ENCODE measurements at places on chromosomes 2 and 18.

- no peak overlapping the region for H3K27ac ChIP-seq
- no peaks in the 10 kb centered on the region for H3K36me3 ChIP-seq
- DNase-seq, result no peak
- no peaks in the 10 kb centered on the region for H3K4me1 ChIP-seq
Observed at GRCh38 chr18:46748466-46748865, 8.4 kb downstream of the ST8SIA5 start.

DNA sequence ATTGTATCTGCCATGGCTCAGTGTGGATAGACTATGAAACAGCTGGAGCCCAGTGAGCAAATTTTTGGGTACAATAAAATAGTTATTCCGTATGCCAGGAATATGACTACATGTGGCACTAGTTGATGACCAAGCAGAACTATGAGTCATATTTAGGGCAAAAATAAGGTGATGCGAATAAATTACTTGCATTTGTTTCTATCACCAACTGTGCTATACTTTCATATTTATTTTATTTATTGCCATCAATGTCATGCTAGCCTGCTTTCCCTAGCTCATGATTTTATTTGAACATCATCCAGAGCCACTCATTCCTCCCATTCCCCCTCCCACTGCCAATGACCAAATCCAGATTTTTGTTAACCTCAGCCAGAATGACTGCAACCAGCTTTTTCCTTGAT lies 13.3 kb upstream of the FAP start:
- no peak overlapping the region for H3K27ac ChIP-seq
- no peak overlapping the region for H3K4me3 ChIP-seq
- H3K4me1 ChIP-seq, result peaks cover 10% of the 10 kb centered on the region
- DNase-seq, result no peak
- peaks cover 12% of the 10 kb centered on the region for H3K27me3 ChIP-seq
- no peaks in the 10 kb centered on the region for H3K36me3 ChIP-seq

DNA sequence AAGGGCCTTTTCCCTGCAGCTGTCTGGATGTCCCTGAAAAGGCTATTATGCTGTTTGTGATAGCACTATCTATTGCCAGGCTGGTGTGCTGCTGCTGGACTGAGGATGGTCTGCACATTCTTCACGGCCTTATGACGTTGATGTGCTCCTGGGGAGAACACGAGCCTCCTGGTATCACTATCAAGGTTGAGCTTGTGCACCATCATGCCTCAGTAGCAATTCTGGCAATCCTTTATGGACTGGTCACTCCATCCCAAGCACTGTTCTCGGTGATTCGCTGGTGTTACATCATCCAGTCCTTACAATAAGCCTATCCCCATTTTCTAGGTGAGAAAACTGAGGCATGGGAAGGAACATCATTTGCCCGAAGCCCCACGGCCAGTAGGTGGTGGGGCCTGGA lies 18.2 kb upstream of the CCBE1 start:
- H3K4me1 ChIP-seq, result no peaks in the 10 kb centered on the region
- no peaks in the 10 kb centered on the region for H3K27me3 ChIP-seq
- H3K36me3 ChIP-seq, result no peaks in the 10 kb centered on the region

GRCh38 chr2:8870441-8870840 lies 33.0 kb upstream of the KIDINS220 start:
- DNase-seq, result no peak
- H3K4me3 ChIP-seq, result no peak overlapping the region
- no peaks in the 10 kb centered on the region for H3K36me3 ChIP-seq
- peaks cover 3% of the 10 kb centered on the region for H3K27me3 ChIP-seq
- H3K4me1 ChIP-seq, result no peaks in the 10 kb centered on the region
- H3K27ac ChIP-seq, result no peak overlapping the region

GRCh38 chr18:3819961-3820360 lies 370.0 kb downstream of the TGIF1 start:
- no peak for DNase-seq
- no peak overlapping the region for H3K4me3 ChIP-seq

GRCh38 chr2:48065096-48065495 lies 158.8 kb upstream of the FBXO11 start:
- no peaks in the 10 kb centered on the region for H3K4me1 ChIP-seq
- H3K4me3 ChIP-seq, result no peak overlapping the region
- no peak for DNase-seq
- H3K36me3 ChIP-seq, result no peaks in the 10 kb centered on the region
- H3K27ac ChIP-seq, result no peak overlapping the region

GRCh38 chr2:190634381-190634780 lies 14.5 kb upstream of the NAB1 start:
- no peaks in the 10 kb centered on the region for H3K4me1 ChIP-seq
- DNase-seq, result no peak
- no peaks in the 10 kb centered on the region for H3K36me3 ChIP-seq
- H3K4me3 ChIP-seq, result no peak overlapping the region

GRCh38 chr2:172260336-172260735 lies 157.6 kb upstream of the DLX2 start:
- no peak overlapping the region for H3K27ac ChIP-seq
- H3K36me3 ChIP-seq, result no peaks in the 10 kb centered on the region
- peaks cover 16% of the 10 kb centered on the region for H3K27me3 ChIP-seq

DNA sequence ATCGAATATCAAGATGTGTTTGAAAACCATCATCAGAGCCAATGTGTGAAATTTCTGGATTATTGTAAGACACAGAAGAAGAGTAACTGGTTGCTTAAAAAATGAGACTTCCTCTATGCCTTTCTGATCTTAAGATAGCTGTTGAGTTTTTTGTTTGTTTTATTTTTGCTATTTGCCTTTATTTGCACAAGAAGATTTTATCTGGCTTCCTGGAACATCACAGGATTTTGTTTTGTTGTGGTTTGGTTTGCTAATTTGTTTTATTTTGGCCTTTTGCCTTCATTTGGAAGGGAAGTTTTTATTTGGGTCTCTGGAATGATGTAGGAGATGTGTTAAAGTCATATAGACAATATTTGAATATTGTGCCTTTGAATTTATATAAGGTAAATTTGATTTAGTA lies 3.9 kb upstream of the CYTIP start:
- H3K36me3 ChIP-seq, result peaks cover 9% of the 10 kb centered on the region
- no peaks in the 10 kb centered on the region for H3K27me3 ChIP-seq
- H3K27ac ChIP-seq, result peak overlapping the region; percentile 88
- H3K4me1 ChIP-seq, result peaks cover 64% of the 10 kb centered on the region

GRCh38 chr2:240595381-240596079 lies 9.0 kb downstream of the CAPN10 start:
- peak; percentile 64 for DNase-seq
- H3K27ac ChIP-seq, result no peak overlapping the region
- peaks cover 6% of the 10 kb centered on the region for H3K36me3 ChIP-seq
- H3K27me3 ChIP-seq, result no peaks in the 10 kb centered on the region

DNA sequence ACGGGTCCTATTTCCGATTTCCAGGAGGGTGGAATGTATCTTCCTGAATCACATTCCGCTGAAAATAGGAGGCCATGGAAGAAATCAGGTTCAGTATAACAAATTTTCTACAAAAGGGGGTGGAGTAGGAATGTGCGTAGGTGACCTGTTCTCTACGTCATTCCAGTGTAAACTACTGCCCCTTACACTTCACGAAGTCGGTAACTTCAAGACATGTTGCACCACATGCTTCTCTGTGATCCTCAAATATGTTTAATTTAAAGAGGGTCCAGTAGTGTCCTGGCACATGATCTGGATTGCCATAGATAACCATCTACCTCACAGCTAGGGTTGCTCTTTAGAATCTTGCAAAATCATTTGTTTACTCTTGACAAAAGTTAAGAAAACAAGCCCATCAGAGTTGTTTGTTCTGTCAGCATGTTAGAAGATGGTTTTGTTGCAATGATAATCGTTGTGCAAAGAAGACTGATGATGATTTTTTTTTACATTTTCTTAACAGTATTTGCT lies 7.5 kb upstream of the CPS1 start:
- no peaks in the 10 kb centered on the region for H3K4me1 ChIP-seq
- DNase-seq, result no peak
- no peaks in the 10 kb centered on the region for H3K27me3 ChIP-seq
- H3K4me3 ChIP-seq, result no peak overlapping the region
- H3K27ac ChIP-seq, result no peak overlapping the region

- no peaks in the 10 kb centered on the region for H3K4me1 ChIP-seq
- no peak overlapping the region for H3K27ac ChIP-seq
- no peak overlapping the region for H3K4me3 ChIP-seq
- H3K27me3 ChIP-seq, result peaks cover 9% of the 10 kb centered on the region
- H3K36me3 ChIP-seq, result no peaks in the 10 kb centered on the region
Observed at GRCh38 chr2:208077276-208077675, 47.0 kb downstream of the CRYGD start.

- no peaks in the 10 kb centered on the region for H3K27me3 ChIP-seq
- peaks cover 63% of the 10 kb centered on the region for H3K4me1 ChIP-seq
- peak overlapping the region; percentile 95 for H3K4me3 ChIP-seq
- H3K36me3 ChIP-seq, result peaks cover 35% of the 10 kb centered on the region
- peak overlapping the region; percentile 94 for H3K27ac ChIP-seq
Observed at GRCh38 chr2:74834792-74835755, 1.1 kb downstream of the HK2 start.

- no peak overlapping the region for H3K4me3 ChIP-seq
- DNase-seq, result no peak
- no peak overlapping the region for H3K27ac ChIP-seq
Observed at GRCh38 chr18:35697869-35698268, 116.3 kb downstream of the GALNT1 start.

- no peaks in the 10 kb centered on the region for H3K36me3 ChIP-seq
Observed at GRCh38 chr2:76332871-76333270, 622.2 kb upstream of the GCFC2 start.

DNA sequence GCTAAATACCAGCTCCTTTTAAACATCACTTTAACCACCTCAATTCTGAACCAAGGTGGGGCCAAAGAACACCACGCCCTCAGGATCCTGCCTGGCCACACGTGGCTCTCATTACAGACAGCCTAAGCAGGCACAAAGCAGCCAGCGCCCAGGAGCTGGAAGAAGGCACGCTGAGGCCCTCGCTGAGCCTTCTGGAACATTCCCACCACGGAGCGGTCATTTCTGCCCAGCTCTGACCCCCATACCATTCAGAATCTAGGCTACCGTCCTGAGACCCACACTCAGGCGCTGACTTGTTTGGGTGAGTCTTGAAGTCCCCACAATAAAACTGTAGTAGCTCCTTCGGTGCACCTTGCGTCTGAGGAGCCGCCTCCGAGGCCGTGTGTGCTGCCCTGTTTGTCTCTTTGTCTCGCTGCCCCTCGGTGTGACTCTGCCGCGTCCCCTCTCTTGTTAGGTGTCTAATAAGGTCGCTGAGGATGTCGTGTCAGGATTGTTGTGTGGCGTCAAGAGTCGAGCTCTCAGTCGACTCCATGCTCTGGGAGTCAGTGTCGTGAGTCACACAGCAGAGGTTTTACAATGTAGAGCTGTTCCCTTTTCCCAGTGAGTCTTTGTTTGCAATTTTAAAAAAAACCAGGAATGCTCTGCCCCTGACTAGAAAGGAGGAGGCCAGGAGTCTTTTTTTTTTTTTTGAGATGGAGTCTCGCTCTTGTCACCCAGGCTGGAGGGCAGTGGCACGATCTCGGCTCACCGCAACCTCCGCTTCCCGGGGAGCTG lies 242.4 kb downstream of the KLHL29 start:
- H3K36me3 ChIP-seq, result no peaks in the 10 kb centered on the region
- no peak overlapping the region for H3K27ac ChIP-seq
- H3K4me1 ChIP-seq, result peaks cover 9% of the 10 kb centered on the region
- no peak for DNase-seq
- H3K27me3 ChIP-seq, result no peaks in the 10 kb centered on the region

DNA sequence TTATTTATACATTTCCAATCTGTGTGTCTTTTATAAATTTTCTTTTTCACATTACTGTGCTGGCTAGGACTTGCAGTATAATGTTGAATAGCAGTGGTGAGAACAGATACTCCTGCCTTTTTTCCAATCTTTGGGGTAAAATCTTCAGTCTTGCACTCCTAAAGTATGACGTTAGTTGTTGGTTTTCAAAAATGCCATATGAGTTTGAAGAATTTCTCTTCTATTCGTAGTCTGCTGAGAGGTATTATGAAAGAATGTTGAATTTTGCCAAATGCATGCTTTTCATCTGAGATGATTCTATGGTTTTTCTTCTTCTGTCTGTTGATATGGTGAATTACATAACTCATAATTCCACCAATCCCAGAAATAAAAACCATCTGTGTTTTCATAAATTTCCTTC lies 335.3 kb upstream of the CHST9 start:
- no peaks in the 10 kb centered on the region for H3K36me3 ChIP-seq
- DNase-seq, result no peak
- H3K4me1 ChIP-seq, result no peaks in the 10 kb centered on the region

DNA sequence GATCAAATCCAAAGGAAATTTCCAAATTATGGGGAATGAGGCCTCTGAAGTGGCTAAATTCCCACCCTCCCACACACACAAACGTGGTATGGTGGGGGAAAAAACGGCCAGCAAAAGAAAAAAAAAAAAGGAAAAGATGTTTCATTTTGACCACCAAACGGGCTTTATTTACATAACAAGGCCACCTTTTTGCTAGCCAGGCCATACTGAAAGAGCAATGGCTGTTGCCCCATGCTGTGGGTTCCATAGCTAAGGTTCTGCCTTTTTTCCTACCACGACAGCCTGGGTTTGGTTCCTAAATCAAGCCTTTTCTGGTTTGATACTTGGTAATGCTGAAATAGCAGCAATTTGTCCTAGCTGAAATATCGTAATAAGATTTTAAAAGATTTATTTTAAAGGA lies 14.0 kb upstream of the IL1B start:
- H3K36me3 ChIP-seq, result no peaks in the 10 kb centered on the region
- no peak for DNase-seq
- H3K4me3 ChIP-seq, result no peak overlapping the region
- H3K27me3 ChIP-seq, result peaks cover 42% of the 10 kb centered on the region
- no peak overlapping the region for H3K27ac ChIP-seq
